ENCODE measurements at places on chromosomes 1 and 21.
A peak's percentile ranks its signal among the peaks of the same experiment; 100 is the strongest.

GRCh38 chr1:215640429-215641148, 73.5 kb downstream of the KCTD3 start:
- no peak for DNase-seq

GRCh38 chr1:117795190-117795589, 134.2 kb downstream of the GDAP2 start:
- DNase-seq = peak; percentile 89

DNA sequence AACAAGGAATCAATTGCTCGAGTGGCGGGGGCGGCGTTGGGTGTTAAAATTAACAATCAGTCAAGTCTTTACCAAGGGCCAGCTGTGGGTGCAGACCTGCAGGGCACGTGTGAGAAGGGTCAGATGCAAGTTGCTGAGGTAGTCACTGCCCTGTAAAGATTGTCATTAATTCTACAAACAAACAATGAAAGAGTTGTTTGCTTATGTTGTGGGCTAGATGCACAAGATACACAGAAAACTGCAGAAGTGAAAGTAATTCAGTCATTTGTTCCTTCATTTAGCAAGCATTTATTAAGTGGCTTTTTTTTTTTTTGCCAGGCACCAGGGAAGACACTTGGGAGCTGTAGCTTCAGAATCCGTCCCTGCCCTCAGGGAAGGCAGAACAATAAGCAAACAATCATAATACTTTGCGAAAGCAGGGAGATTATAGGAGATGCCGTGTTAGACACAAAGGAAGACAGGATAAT, 79.5 kb downstream of the NR5A2 start:
- DNase-seq = no peak

- DNase-seq = peak; percentile 25
Observed at GRCh38 chr1:208513799-208514198, 269.6 kb upstream of the PLXNA2 start.

- no peak for DNase-seq
Observed at GRCh38 chr21:37159053-37159776, 86.2 kb downstream of the TTC3 start.

DNA sequence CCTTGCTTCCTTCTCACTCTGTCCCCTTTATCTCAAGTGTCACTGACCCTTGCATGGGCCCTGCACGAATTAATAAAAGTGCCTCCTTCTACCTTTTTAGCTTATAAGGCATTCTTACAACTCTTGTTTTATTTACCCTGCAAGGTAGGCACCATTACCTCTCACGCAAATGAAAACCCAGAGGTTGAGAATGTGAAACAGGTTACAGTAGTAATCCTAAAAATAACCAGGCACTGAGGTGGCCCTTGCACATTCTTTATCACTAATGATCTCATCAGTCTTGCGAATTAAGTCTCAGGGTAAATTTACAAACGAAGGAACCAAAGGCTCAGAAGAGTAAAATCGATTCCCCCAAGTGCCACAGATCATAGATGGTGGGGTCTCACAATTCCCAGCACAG, 3.7 kb downstream of the GLIS1 start:
- DNase-seq = no peak

DNA sequence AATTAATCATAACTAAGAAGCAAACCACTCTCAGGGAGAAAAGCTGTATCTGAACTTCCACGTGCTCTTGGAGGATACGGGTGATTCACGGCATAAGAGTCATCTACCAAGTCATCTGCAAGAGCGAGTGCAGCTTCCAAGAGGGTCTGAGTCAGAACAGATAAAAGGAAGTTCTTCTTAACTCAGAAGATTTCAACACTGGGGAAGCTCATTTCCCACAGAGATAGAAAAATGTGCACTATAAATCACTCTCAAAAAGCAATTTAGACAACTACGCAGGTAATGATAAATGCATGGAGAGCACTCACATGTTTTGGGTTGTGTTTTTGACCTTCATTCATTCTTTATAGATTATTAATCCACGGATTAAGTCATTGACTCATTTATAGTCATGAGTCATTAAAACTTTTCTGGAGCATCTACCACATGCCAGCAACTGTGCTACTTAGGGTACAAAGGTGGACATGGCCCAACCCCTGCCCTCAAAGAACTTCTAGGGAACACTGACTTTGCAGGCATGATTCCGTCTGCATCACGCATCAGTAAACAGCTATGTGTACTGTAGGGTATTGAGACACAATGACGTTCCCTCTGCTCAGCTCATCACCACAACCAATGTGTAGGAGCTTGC, 20.8 kb downstream of the KCNJ15 start:
- peak; percentile 99 for DNase-seq

Data from fibroblast of upper back skin (primary cell).